ENCODE measurements at places on chromosomes 2 and 18.

- no peak for DNase-seq
These were observed 123.2 kb downstream of the DYSF start for GRCh38 chr2:71576541-71576940.

GRCh38 chr2:48886919-48887318, 131.4 kb upstream of the LHCGR start:
- DNase-seq = no peak

GRCh38 chr2:116706396-116706795, 1108.1 kb upstream of the DDX18 start:
- DNase-seq = no peak

DNA sequence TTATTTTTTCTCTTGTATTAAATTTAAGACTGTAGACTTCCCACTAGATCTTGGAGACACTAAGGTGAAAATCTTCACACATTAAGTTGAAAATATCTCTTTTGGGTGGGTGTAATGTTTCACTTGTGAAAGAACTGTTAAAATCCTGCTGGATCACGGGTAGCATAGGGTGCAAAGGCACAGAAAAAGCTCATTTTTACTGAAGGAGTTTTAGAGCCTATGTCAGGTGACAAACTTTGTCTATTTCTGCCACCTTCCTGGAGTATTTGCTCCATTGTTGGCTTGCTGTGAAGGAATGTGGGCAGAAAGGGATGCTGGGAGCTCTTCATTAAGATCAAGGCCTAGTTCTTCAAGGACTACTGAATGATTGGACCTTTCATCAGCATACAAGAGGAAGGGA, 119.4 kb downstream of the FMNL2 start:
- no peak for DNase-seq

DNA sequence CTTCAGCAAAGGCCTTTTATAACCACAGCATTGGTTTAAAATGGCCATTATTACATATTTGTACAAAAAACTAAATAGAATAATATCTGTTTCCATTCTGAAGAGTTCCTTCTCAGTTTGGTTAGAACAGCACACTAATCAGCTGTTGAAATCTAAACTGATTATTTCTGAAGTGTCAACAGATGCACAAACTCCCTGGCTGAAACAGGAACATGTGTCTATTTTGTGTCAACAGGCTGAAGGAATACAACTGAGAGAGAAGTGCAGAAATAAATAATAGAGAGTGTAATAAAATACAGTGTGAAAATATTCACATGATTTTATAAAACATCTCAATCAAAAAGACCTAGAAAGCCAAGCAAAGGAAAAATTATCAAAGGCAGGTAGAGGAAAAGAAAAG, 29.7 kb downstream of the IKZF2 start:
- no peak for DNase-seq

DNA sequence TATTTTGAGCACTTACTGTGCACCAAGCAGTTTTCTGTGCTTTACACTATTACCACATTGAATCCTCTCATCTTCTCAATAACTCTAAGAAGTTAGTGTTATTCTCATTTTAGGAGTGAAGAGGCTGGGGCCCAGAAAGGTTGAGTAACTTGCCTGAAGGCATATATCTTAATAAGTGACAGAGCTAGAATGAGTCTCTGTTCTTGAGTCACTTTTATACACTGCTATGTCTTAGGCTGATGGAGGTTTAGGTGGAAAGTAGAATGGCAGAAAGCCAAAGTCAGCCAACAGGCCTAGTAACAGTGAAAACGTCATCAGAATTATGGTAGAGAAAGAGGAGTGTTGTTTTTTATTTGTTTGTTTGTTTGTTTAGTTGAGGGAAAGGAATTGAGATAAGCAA, 27.9 kb upstream of the RPE start:
- no peak for DNase-seq

DNA sequence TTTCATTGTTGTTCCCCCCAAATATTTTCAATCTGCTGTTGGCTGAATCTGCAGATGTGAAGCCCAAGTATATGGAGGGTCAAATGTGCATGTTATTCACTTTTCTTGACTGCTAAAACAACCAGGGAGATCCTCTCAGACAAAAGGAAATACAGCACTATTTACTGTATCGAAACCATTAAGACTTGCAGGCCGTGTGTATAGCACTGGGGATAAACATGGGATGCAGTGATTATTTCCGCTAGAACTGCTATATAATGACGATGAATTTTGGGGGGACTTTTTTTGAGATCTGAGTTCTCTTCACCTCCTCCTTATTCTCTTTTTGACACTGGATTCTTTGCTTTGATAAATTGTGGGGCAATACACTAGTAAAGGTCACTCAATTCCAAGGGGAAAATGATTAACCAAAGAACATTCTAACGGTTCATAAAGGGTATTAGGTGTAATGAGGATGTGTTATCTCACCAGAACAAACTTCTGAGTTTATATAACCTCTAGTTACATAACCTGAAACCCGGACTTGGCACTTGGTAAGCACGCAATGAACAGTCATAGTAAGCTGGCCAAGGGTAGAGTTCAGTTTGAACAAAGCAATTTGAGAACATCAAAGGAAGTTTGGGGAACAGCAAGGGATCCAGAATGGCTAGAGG, 3.5 kb upstream of the UGT1A1 start:
- no peak for DNase-seq

DNA sequence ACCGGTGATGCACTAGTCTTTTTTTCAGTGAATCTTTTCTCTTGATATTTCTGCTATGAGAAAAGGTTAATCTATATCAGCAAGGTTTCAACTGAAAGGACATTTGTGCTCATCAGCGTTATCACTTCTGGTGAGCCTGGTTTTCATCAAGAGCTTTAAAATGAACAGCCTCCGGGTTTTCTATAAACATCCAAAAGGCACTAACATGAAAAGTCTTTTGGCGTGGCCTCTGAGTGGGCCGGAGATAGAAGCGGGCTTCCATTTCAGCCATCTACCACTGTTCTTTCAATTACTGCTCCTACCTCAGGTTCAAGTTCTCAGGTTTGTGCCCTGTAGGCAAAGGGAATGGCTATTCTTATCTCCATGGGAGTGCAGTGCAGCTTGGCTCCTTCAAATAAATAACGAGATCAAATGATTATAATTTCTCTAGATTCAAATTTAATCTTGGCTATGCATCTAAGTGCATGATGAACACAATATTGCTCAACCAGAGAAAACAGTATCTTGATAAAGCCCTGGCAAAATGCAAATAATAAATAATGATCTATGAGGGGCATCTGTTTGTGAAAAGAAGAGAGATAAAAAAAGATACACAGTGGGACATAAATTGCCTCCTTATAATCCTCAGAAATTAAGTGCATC, 314.8 kb downstream of the CDH2 start:
- no peak for DNase-seq

DNA sequence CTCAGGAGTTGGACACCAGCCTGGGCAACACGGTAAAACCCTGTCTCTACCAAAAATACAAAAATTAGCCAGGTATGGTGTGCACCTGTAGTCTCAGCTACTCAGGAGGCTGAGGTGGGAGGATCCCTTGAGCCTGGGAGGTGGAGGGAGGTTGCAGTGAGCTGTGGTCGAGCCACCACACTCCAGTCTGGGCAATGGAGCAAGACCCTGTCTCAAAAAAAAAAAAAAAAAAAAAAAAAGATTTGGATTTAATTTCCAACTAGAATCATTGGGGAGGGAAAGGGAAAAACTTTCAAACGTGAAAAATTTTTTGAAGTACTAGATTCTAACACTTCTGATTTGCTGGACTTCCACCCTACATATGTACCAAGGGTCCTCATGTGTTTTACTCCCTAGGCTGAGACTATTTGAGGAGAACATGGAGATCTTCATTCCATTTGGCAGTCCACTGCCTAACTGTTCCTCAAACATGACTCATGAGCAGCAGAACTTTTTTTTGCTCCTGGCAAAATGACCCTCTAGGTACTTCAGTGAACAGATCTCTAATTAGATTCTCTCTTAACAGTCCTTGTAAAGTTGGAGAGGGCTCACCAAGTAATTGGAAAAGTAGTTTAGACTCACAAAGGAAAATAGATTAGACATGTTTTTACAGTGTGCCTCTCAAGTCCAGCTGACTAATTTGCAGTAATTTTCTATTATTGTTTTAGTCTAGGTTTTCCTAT, 267.6 kb downstream of the METTL4 start:
- no peak for DNase-seq

GRCh38 chr2:40218679-40219078, 233.2 kb downstream of the SLC8A1 start:
- no peak for DNase-seq

DNA sequence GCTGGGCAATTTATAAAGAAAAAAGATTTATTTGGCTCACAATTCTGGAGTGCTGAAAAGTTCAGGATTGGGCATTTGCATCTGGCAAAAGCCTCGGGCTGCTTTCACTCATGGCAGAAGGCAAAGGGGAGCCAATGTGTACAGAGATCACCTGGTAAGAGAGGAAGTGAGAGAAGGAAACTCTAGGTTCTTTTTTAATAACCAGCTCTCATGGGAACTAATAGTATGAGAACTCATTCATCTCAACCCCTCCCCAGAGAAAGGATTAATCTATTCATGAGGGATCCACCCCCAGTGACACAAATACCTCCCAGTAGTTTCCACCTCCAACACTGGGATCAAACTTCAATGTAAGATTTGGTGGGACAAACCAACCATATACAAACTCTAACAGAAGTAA, 129.0 kb downstream of the EVA1A start:
- no peak for DNase-seq

DNA sequence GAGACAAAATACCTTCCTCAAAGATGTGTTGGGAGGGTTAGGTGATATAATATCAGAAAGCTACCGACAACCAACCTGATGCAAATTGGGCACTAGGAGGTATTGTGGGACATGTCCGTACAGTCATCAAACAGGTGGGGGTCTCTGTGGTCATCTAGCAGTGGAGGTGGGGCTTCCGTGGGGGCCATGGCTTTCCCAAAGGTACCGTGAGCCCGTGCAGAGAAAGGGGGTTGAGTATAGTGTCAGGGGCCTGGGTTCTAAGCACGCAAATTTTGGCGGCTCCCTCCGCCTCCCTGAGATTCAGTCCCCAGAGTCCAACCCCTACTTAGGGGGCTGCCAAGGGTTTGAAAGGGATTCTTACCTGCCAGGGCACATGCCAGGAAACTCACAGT, 32.6 kb downstream of the HJURP start:
- no peak for DNase-seq

- DNase-seq = no peak
These were observed 16.8 kb upstream of the AGFG1 start for GRCh38 chr2:227455200-227455599.

DNA sequence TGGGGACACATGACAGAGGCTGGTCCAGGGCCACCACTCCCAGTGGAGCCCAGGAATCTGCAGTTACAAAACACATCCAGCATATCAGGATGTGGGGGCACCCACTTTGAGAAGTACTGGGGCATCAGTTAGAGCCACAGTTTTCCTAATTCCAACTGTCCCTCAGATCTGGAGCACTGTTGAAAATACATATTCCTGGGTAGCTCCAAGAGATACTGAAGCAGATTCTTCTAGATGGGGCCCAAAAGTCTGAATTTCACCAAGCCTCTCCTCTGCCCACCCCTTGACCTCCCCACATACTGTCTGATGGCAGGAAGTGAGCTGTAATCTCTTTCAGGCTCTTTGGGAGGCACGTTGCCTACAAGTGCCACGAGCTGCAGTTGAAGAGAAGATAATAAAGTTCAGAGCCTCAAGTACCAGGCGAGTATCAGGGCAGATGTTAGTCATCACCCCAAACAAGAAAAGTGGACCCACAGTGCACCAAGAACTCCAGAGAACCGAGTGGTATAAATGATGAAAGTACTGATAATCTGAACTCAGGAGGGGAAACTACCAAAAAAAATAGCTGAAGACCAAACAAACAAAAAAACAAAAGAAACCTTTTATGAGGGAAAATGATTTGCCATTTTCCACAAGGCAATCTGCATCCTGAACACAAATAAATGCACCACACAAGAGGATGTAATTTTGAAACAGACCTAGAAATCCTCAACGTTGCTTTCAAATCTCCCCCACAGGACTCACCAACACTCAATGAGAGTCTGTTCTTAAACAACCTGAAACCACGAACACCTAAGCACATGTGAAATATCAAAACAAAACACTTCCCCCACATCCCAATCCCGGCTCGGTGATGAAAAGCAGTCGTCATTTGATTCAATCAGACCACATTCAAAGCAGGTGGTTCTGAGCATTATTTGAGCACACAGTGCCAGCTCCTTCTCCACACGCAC, 98.7 kb downstream of the TCF4 start:
- no peak for DNase-seq

Data from stimulated activated CD8-positive, alpha-beta memory T cell treated with anti-CD3 and anti-CD28 coated beads, Interleukin-7, amount 100 ng/mL, for 48 hours (primary cell).